ENCODE measurements at places on chromosomes 3 and 15. TPM values are rescaled to one million over a fixed set of nuclear protein-coding genes. Genes with fewer than 3 reads are reported as not detected.

The PDE8A gene
- total RNA-seq = 23.1 TPM

- DNase-seq = peak; percentile 40
Observed at GRCh38 chr3:141561426-141562034, 74.7 kb downstream of the RASA2 start.

- no peak for DNase-seq
Observed at GRCh38 chr3:135444058-135444457, 521.5 kb upstream of the PPP2R3A start.

GRCh38 chr15:81095690-81096365 lies 38.2 kb upstream of the CFAP161 start:
- no peak for DNase-seq

DNA sequence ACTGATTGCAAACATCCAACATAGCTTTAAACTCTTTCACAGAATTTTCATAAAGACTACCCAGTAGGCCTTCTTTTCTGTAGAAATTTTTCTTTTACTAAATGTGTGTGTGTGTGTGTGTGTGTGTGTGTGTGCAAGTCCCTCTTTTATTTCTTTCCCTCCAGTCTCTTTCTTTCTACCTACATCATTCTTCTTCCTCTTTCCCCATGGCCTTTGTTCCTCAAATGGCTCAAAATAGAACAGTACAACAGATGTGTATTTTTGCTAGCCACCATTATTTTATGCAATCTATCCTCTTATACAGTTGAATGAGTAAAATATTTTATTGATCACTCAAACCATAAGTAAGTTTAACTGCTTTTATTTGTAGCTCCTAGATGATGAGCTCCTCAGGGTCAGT lies 76.4 kb downstream of the USF3 start:
- DNase-seq = no peak

DNA sequence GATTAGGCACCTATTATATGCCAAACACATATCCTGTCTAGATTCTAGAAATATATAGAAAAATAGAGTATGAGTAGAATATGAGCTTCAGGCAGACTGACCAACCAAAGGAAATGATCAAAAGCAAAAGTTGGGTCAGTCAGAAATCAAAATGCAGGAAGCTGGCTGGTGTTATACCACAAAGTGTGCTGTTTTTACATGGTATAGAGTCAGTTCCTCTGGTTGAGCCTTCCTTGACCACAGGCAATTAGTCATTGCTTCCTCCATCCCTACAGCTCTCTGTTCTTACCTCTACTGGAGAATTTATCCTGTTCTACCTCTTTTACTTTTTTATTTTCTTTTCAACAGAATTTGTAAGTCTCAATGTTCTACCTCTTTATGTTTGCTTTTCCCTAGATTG lies 149.8 kb downstream of the TMCO5A start:
- DNase-seq = no peak

GRCh38 chr15:76860201-76860600 lies 44.9 kb downstream of the SCAPER start:
- DNase-seq = no peak

The TERC gene
- total RNA-seq = 342 TPM

DNA sequence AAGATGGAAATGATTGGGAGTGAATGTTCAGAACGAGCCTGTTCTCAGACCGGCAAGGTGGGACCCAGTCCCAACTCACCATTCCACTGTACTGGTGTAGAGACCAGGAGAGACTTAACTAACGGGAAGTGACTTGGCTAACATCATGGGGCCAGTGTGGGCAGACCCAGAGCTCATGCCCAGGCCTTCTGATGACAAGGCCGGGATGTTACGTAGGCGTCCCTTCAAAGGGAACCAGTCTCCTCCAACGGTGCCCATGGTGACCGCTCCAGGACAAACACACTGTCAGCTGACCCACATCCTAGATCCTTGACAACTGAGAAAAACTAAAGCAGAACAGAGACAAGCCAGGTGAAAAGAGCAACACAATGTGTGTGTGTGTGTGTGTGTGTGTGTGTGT lies 128.4 kb upstream of the HACD2 start:
- DNase-seq = no peak

DNA sequence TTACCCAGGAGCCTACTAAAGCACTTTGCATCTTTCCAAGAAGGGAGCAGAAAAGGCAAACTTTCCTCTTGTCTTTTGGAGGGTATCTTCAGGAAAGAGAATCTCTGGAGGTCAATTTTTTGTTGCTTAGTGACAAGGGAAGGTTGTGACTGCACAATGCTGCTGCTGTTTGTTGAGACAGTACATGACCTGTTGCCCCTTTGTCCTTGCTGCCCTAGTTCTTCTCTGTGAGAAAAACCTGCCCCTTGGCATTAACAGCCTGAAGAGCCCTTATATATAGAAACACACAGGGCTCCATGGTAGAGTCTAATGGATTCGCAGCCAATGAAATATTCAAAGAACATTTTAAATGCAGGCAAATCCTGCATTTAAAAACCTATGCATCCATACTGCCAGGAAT lies 20.3 kb downstream of the KLHDC8B start:
- DNase-seq = no peak

GRCh38 chr15:80703965-80704364 lies 8.9 kb downstream of the ABHD17C start:
- DNase-seq = no peak

DNA sequence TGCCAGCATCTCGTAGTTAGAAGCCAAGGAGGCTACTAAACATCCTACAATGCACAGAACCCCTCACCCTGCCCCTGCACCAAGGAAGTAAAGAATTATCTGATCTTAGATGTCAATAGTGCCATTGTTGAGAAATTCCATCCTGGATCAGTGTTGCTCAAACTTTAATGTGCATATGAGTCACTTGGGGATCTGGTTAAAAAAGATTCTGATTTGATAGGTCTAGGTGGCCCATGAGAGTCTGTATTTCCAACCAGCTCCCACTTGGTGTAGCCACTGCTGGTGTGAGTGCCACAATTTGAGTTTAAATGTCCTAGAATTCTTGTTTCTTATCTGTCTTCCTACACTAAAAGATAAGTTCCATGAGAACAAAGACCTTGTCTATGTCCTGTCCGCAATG lies 43.7 kb downstream of the TMEM45A start:
- no peak for DNase-seq

The GPR27 gene
- 4.5 TPM for total RNA-seq

The DVL3 gene
- 81.9 TPM for total RNA-seq

DNA sequence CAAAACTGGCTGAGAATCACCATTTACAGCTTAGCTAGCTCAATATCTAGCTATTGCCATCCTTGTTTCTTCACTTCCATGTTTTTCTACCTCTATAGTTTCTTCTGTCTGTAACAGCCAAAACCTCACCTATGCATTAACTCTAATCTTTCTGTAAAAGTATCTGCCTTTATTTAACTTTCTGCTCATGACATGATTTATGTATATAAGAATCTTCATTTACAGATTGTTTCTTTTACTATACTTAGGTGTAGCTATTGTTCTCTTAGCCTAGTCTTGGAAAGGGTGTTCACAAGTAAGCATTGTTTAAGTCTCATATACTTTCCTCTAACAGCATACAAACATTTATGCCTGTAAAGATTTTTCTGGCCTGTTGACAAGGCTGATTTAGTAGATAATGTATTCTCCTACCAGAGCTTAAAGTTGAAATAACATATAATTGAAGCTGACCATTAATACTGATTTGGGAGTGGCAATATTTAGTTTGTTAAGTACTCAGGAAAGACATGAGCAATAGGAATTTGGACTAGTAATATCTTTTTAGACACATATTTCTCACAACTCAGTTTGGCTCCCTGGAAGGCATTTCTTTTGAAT lies 9.4 kb downstream of the FILIP1L start:
- DNase-seq = no peak

The LSAMP gene
- 3.5 TPM for total RNA-seq

DNA sequence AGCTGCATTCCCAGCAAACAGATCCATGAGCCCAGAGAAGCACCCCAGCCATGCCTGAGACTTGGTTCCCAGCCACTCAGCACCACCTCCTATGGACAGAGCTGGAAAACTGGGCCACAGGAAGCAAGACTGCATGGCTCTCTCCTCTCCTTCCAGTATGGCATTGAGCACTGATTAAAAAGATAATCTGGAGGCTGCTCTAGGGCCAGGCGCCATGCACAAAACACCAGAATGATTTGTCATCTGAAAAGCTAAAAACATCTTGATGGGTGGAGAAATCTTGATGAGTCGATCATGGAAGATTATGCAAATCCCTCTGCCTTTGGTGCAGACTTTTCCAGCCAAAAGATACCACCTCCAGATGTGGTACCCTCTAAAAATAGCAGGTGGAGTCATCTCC lies 62.7 kb upstream of the MRPS22 start:
- no peak for DNase-seq

GRCh38 chr15:74227968-74228722 lies 8.0 kb upstream of the CCDC33 start:
- DNase-seq = no peak

DNA sequence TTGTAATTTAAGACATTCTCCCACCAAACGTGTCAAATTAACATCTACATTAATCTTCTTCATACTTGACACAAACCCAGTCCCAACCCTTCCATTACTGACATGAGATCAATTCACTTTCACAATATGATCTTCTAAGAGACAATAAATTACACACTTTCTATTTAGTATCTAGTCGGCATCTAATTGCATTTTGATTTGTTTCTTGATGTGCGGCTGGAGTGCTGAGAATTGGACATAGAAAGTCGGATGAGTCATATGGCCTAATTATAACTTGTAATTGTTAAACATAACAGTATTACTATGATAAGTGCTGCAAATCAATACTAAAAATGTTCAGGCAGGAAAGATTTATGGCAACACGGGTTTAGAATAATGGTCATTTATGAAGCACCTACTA lies 78.4 kb upstream of the RORA start:
- DNase-seq = no peak

The ENTPD3 gene
- 4.9 TPM for total RNA-seq

DNA sequence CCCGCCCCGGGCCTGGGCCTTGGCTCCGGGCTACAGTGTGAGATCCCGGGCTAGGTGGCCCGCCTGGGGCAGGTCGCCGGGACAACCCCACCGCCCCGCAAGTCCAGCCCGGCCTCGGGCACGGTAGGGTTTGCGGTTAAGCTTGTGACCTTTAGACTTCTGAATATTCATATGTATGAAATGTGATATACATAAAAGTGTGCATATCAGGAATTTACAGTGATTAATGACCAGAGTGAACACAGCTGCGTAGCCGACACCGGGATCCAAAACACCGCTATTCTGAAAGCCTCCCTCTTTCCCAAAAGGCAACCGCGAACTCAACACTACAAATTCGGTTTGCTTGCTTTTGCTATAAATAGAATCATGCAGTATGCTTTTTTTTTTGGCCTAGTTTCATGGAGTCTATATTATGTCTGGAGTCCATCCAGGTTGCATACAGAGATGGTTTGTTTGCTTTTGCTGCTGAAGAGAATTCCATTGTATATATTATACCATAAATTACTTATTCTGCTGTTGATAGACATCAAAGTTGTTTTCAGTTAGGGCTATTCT lies 636 bp upstream of the SNRPA1 start:
- no peak for DNase-seq

The CCR8 gene
- not detected for total RNA-seq

GRCh38 chr3:112925969-112926368 lies 48.9 kb downstream of the CD200R1 start:
- DNase-seq = no peak

- DNase-seq = no peak
Observed at GRCh38 chr3:134333522-134334181, 40.6 kb downstream of the AMOTL2 start.

DNA sequence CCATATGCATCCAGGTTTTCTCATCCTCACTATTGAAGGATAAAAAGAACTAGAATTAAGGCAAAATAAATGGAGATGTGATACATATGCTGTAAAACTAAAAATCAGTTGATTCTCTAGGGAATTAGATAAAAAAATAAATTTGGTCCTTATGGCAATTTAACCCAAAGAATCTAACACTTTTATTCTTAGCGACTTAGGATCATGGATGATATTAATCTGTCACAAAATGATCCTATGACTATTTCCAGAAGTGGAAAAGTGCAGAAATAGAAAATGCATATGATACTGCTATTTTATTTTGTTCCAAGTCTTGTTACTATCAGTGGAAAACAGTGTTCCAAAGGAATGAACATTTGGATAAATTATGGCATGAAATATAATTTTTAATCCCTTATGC lies 746.3 kb downstream of the ROBO2 start:
- DNase-seq = no peak

The NUP210 gene
- total RNA-seq = 4.1 TPM

DNA sequence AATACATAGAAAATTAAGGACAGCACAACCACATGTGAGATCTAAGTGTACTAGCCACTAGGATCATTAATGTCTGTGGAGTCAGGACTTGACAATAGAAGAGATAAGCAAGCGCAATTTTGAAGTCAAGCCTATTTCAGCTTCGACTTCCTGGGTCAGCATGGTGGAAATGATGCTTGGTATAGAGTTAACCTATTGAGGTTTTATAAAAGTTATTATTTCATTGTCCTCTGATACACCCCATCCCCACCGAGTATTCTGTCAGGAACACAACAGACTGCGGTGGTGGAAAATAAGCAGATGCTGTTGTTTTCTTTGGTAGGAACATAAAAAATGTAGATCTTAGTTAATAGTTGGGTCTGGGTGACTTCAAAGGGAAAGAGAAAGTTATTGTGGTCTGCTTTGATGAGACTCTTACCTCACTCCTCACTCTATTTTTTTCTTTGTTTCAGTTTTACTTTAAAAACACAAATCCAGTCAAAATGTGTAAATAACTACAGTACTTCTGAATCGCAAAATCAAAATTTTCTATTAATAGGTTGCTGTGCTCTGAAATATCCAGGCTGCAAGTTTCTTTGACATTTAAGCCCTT lies 82.1 kb downstream of the IL5RA start:
- no peak for DNase-seq

The PLIN1 gene
- total RNA-seq = 30.9 TPM

GRCh38 chr15:70210076-70210475 lies 112.4 kb upstream of the TLE3 start:
- no peak for DNase-seq

The SCAANT1 gene
- not detected for total RNA-seq

Data from lower leg skin (tissue), 4 donors.